Stimulated activated CD4-positive, alpha-beta T cell treated with anti-CD3 and anti-CD28 coated beads, Interleukin-4, amount 100 ng/mL, for 4 hours (primary cell): ENCODE measurements at places on chromosomes 7 and 10.

DNA sequence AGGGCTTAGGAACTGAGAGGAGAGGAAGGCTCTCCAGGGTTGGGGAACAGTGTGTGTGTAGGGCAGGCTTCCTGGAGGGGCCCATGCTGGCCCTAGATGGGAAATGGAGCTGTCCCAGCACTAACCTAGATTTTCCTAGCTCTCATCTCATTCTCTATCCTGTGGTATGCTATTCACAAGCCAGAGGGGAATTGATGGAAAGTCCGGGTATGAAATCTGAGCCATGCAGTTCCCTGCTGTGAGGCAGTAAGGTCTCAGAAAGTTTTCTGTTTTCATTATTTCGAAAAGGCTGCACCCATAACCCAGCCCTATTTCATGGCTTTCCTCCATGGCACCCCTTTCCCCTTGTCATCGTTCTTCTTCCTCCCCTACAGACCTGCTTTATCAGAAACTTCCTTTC is 220.3 kb downstream of the RPS24 start:
- no peak for DNase-seq

- DNase-seq, result no peak
Measured at GRCh38 chr10:5563321-5563961, 38.7 kb downstream of the CALML3 start.

DNA sequence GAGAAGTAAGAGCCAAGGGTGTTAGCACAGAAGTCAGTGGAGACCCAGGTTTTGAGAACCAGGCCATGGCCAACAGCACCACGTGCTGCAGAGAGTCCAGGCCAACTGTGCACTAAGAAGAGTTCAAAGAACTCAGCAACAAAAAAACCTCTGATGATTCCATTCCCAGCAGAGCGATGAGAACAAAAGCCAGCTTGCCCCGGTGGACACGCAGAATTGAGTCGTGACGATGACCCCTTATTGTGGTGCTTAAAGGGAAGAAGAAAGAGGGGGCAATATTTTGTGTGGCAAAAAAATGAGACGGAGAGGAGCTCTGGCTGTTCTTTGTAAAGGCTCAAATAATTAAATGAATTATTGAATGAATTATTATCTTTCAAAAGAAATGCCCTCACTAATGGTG is 468.3 kb upstream of the AUTS2 start:
- DNase-seq, result no peak

DNA sequence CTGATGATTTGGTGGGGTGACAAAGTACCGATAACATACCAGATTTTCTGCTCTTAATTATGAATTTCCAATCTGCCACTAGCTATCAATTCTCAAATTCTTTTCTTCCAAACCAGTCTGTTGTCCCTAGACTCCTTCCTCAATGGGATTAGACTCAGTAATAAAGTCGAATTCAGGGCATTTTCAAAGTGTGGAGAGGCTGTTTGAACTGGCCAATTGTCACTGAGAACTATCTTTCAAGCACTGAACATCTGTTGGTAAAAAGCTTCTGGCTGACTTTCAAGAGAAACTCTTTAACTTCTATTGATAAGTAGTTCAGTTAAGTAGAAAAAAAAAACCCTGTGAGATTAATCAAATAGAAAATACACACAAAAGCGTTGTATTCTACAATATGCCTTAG is 108.9 kb downstream of the SAMD9 start:
- no peak for DNase-seq

- DNase-seq, result no peak
Measured at GRCh38 chr10:79057481-79058275, 11.1 kb upstream of the ZMIZ1 start.

DNA sequence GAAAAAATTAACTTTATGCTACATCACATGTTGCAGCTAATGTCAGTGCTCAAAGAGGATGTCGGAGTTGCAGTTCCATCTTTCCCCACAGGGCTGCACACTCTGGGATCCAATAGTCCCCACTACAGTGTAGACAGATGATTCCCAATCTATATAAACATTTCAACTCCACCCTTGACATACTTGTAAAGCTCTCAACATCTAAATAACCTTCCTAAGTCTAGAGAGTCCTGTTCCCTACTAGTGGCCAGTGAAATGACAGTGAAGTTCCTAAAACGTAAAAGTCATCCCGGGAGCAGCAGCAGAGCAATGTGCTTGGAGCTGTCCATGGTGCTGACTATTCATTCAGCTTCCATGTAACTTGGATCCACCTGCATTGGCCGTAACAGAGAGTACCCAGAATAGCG is 145.1 kb downstream of the GRM8 start:
- peak; percentile 2 for DNase-seq

DNA sequence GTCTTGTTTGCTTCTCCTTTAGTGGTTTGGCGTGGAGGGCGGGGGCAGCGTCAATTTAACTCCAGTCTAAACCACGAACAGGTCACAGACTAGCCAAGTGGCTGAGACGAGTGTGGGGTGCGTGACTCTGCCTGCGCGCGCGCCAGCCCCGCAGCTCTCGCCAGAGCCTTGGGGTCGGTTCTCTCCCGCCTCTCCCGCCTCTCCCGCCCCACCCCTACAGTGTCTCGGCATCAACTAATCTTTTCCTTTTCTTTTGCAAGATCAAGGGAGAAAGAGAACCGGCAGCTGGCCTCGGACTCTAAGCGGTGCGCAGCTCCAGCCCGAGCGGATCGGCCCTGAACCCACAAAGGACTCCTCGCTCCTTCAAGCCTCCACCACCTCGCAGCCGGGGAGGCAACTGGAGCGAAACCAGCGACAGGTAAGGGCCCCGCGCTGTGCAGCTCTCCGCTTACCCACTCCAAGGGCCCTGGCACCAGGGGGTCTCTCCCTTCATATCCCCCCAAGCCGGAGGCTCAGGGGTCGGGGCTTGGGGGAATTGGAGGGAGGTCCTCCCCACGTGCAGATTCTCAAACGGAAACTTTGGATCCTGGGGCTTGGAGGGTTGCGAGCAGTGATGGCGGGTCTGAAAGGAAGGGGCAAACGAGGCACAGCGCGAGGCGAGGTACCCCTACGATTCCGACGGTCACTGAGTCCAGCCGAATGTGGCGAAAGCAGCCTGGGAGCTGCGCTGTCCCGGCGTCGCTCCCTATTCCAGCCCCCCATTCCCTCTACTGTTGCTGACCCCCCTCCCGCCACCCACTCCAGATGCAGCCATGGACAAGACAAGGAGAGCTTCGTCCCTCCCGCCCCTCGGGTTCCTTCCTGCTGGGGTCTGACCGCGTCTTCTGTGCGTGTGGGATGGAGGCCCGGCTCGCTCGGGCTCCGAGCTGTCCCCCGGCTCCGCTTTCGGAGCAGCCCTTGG is 829 bp downstream of the CHRM2 start:
- no peak for DNase-seq

DNA sequence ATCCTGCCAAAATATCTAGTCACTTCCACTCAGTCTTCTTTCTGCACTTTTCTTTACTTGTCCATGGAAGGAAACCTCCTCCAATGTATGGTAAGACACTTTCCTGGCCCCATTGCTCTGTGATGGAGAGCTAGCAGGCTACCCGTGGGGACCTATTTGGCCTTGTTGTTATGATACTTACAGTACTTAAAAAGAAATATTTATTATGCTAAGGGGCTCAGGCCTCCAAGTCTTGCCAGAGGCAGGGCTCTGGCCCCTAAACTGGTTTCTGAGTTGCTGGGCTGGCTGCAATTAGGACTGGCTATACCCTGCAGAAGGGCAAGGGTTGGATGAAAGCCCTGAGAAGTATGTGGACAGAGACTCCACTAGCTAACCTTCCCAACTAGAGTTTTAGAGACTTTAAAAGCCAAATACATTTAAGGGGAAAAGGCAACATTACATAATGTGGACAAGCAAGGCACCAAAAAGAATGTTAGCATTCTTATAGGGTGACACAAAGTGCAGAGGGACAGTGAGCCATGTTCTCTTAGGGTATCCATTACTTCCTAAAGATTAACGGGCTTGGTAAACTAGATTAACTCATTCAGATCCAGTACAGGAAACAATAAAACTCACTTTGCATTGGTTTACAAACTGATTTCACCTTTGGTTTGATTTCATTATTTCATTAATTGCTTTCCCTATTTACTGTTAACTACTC is 84.9 kb upstream of the INHBA start:
- DNase-seq, result no peak

- DNase-seq, result no peak
Measured at GRCh38 chr10:101394524-101395133, 40.7 kb downstream of the BTRC start.

DNA sequence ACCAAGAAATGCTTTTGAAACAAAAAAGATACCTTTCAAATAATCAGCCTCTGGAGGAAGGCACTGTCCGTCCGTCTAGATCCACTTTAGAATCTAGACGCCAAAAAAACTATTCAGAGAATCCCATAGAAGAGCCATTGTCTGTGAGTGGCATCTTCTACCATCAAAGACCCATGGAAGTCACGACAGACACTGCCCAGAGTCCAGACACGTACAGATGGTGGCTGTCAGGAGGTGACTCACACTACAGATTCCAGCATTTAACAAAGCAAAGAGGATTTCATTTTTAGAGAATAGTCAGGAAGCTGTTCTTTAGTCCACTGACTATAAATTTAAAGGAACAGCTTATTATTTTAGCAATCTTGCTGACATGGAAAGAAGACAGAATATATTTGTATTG is 11.7 kb downstream of the C1QL3 start:
- DNase-seq, result no peak

DNA sequence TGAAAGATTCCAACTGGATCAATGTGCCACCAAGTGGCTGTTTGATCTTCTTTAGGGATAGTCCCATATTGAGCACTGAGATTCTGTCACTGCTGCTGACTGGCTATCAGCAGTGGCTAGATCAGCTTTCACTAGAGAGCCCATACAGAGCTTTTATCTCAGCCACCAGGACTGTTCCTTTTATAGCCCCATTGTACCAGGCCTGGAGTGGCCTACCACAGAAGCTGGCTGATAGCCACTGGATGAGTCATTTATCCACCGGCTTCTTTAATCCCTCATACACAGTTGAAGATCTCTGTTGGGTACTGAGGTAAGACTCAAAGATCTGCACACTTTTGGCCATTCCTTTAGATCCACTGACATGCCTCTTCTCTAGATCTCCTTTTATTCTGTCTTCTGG is 1101.1 kb downstream of the SORCS3 start:
- no peak for DNase-seq

DNA sequence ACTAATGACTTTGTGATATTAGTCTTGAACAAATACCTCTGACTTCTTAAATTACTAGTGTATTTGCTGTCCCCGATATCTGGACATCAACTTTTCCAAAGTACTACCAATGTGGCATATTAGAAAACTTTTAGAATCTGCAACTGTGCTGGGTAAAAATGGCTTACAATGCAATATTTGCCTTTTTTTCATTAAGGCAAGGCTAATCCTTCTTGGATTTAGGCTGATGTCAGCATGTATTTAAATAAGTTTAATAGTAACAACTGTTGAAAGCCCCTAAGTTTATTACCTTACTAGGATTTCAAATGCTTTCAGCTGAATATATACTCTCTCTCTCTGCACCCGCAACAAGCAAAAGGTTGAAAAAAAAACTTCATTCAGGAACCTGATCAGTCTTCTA is 1232.3 kb downstream of the REEP3 start:
- DNase-seq, result no peak

GRCh38 chr10:68597407-68597806 is 37.3 kb downstream of the TET1 start:
- no peak for DNase-seq

- peak; percentile 82 for DNase-seq
Measured at GRCh38 chr10:26438534-26439341, 597 bp downstream of the APBB1IP start.

- DNase-seq, result no peak
Measured at GRCh38 chr10:11489591-11489990, 121.9 kb downstream of the USP6NL start.

DNA sequence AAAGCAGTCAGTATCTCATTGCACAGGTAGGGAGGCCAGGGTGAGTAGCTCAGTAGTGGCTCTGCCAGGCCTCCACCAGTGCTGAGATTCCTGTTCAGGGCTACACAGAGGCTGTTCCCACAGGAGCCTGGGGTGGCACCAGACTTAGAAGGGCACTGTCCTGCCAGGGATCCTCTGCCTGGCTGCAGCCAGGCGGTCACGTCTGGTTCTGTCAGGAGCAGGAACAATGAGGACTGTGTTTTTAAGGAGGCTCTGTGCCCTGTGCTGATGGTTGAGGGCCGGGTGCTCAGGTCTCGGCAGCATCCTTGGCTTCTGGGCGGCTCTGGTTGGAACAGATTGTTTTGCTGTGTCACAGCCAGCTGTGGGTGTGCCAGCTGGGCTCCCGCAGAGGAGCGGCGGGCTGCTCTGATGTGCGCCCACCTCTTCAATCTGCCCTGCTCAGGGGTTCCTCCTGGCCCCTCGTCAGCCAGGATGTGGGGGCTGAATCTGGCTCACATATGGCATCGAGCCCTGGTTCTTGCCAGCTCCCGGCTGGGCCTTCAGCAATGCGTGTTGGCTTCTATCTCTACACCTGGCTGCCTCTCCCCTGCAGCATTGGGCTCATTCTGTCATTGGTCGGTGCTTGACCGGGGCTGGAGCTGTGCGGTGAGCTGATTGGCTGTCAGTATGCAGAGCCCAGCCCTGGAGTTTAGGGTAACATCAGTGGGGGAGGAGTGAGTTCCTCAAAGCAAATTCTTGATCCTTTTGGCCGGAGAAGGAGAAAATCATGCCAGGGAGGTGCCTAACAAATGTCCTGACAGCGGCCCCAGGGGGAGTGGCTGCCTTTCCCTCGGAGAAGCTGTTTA is 41.2 kb downstream of the TACR2 start:
- DNase-seq, result no peak

GRCh38 chr7:739455-739982 is 12.4 kb upstream of the PRKAR1B start:
- DNase-seq, result no peak

GRCh38 chr7:16698200-16698905 is 52.4 kb downstream of the BZW2 start:
- DNase-seq, result no peak

- no peak for DNase-seq
Measured at GRCh38 chr10:50832171-50832751, 53.2 kb downstream of the A1CF start.

DNA sequence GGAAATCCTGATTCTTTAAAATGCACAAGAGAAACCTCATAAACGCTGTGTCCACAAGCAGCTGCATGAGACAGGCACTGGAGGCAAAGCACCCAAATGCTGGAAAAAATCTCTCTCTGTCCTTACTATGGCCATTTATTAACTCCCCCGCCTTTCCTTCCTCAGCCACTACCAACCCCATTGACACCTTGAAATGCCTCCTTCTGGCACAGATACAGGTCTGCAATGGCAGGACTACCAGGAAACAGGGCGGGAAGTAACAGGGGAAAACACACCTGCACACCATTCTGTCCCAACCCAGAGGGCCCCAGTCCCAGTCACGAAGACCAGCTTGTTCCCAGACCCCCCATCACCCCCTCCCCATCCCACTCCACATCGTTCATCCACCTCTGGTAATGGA is 224.3 kb downstream of the PARD3 start:
- DNase-seq, result no peak

DNA sequence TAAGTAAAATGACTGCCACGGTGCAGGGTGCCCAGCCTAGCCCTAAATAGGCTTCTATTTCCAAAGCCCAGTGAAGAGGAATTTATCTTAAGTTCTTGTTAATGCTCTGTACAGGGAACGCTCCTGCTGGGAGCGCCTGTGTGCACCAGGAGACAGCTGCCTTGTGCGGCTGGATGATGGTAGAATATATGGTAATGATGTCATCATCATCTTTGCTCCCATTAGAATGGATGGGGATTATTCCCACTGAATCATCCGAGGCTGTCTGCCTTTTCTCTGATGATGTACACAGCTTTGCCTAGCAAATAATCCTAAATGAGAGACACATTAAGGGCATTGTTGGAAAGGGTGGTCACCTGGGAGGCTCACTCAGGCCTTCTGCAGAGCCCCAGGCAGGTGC is 928.1 kb downstream of the CCSER2 start:
- DNase-seq, result no peak
